ENCODE measurements at places on chromosomes 3 and 15.
A peak's percentile ranks its signal among the peaks of the same experiment; 100 is the strongest.

DNA sequence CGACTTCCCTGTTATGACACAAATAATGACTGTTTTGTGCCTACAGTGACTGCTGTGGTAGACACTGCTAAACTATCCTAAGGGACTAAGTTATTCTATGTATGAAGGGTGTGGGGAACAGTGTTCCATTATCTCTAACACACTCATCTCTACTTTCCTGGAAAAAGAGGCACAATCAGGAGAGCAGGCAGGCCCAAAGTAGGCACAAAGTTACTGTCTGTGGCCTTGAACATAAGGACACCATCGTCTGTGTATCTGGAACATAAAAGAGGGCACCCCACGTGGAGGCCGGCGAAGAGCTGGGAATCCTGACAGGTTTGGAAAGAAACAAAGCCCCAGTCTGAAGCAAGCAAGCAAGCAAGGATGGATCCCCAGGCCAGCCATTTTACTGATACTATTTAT is 1.5 kb downstream of the ABCC5 start:
- no peak for DNase-seq

DNA sequence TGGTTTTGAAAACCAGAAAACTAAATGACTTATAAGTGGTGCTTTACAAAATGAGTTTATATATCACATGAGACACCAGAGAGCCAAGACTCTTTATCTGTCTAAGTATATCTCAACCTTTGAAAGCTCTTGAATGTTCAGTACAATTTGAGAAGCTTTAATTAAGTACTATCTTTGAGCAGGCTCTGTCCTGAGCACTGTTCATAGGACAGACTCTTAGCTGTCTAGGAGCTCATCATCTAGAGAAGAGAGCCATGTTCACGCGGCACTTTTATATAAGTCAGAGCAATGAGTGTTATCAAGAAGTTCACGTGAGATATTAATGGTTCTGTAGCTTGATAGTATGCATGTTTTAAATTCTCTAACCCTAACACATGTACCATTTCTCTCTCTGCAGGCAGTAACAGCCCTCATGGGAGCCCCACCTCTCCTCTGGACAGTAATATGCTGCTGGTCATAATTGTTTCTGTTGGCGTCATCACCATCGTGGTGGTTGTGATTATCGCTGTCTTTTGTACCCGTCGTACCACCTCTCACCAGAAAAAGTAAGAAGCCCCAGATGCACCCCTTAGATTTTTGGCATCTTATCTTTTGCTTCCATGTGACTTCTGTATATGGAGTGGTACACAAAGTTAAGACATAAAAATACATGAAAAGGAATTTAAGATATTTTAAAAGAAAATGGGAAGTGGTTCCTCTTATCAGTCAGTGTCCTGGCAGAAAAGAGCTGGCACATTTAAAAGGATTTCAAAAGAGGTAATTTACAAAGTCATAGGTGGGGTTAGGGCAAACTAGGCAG is 86.0 kb downstream of the HCN4 start:
- DNase-seq, result no peak

DNA sequence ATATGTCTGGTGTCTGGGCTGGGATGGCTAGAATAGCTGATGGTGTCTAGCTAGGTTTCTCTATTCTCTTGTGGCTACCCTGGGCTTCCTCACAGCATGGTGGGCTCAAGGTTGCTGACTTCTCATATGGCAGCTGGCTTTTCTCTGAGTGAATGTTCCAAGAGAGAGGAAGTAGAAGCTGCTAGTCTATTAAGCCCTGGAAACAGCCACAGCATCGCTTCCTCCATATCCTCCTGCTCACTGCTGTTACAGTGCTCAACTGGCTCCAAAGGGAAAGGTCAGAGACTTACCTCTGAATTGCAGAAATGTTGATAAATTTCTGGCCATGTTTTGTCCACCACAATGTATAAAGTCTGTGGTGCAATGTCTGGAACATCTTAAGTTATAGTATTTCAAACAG is 299.9 kb upstream of the ADAMTS9 start:
- DNase-seq, result no peak

DNA sequence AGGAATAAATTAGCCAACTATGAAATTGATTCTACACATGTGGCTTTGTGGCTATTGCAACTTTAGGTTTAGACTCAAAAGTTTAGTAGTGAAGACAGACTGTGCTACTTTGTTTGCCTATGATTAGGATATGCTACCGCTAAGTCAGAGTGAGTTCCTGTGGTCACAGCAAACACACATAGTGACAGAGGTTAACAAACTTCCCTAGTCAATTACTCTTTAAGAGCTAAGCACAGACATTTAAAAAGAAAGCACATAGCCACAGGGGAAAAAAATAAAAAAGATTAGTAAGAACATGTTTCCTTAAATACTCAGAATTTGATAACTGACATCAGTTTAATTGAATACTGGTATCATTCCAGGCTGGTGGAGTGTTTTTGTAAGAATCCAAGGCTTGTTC is 207.1 kb downstream of the GBE1 start:
- DNase-seq, result peak; percentile 72

- DNase-seq, result no peak
Measured at GRCh38 chr3:14306142-14306541, 96.3 kb upstream of the SLC6A6 start.

- no peak for DNase-seq
Measured at GRCh38 chr3:194517333-194517732, 30.5 kb upstream of the ATP13A3 start.

DNA sequence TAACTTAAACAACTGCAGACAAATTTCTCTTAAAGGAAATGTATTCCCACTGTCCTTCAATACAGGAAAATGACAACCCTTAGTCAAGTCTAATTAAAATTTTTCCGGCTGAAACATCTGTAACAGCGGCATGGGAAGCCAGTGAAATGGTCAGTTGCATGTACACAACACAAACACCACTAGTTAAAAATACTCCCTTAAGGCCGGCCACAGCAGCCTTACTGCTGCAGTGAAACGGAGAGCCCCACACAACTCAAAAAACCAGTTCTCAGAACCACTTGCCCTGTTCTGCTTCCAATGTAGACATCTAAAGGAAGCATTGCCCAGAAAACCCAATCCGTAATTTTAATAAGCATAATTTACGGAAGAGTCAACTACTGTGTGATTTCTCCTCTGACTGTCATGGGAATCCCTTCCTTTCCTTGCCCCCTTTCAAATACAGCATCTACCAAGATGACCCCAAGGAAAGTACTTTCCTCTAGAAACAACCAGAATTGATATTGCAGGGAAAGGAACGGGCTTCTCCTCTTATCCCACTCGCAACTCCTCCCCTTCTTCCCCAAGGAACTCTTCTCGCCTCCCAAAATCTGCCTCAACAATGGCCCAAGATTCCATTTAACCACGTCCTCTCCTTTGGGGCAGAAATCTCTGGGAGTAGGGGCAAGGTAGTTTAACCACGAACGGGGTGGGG is 1.6 kb downstream of the FBN1 start:
- DNase-seq, result no peak

GRCh38 chr15:83767741-83768140 is 113.8 kb downstream of the ADAMTSL3 start:
- no peak for DNase-seq

- no peak for DNase-seq
Measured at GRCh38 chr15:69253156-69253555, 45.6 kb upstream of the PAQR5 start.

DNA sequence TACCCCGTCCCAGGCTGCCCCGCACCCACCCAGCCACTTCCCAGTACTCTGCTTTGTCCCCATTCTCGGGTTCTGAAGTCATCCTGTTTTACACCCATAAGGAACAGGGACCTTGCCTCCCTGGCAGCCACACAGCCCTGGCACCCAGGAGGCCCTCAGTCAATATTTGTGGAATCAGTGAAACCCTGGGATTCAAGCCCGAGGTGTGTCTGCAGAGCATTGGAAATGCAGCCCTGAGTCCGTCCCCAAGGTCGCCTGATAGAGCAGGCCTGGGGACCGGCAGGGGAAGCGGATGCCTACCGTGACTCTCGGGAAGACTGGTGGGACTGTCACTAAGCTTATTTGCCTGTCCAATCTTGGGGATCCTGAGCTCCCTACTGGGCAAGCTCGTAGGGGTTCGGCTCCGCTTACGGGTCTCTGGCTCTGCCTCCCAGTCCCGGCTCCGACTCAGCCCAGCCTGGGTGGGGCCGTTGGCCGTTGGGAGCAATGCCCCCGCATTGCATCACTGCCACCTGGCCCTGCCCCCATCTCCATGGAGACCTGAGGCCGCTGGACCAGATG is 64.4 kb upstream of the TAMM41 start:
- no peak for DNase-seq

- DNase-seq, result no peak
Measured at GRCh38 chr3:119627461-119627860, 29.8 kb downstream of the PLA1A start.
